ENCODE measurements at places on chromosomes 16 and 17. TPM values are rescaled to one million over a fixed set of nuclear protein-coding genes. Genes with fewer than 3 reads are reported as not detected.

The EPN3 gene
- total RNA-seq, result 2.0 TPM

The HASPIN gene
- 2.4 TPM for total RNA-seq

The PPM1E gene
- 0.46 TPM for total RNA-seq

The C17orf78 gene
- total RNA-seq, result not detected

The ITGAX gene
- 0.69 TPM for total RNA-seq

The HS3ST3B1 gene
- total RNA-seq, result 4.9 TPM

The TMEM100 gene
- 0.85 TPM for total RNA-seq

The C17orf107 gene
- 7.4 TPM for total RNA-seq

The CA5A gene
- not detected for total RNA-seq

The MED31 gene
- total RNA-seq, result 7.1 TPM

The ENO3 gene
- 1,068 TPM for total RNA-seq

The SULT1A2 gene
- 1.6 TPM for total RNA-seq

The WDR59 gene
- total RNA-seq, result 51.1 TPM

The SLC26A11 gene
- 46.8 TPM for total RNA-seq

The KCNJ16 gene
- total RNA-seq, result not detected

The ZNF48 gene
- 32.3 TPM for total RNA-seq

The KCNJ12 gene
- 13.4 TPM for total RNA-seq

The HSPB9 gene
- total RNA-seq, result 0.67 TPM

The FZD2 gene
- total RNA-seq, result 47.1 TPM

The C16orf74 gene
- total RNA-seq, result 30.9 TPM

The KRT31 gene
- not detected for total RNA-seq

All from cardiac muscle cell (in vitro differentiated cells and primary cell).